ENCODE measurements at places on chromosomes 3 and 15. TPM values are rescaled to one million over a fixed set of nuclear protein-coding genes. Genes with fewer than 3 reads are reported as not detected.

- H3K27me3 ChIP-seq, result peaks cover 17% of the 10 kb centered on the region
- H3K27ac ChIP-seq, result no peak overlapping the region
- no peaks in the 10 kb centered on the region for H3K4me1 ChIP-seq
- peak; percentile 40 for DNase-seq
Observed at GRCh38 chr3:134029256-134029733, 430 bp downstream of the SLCO2A1 start.

Gene IGSF11
- 0.26 TPM for total RNA-seq

GRCh38 chr3:29281344-29282241 is 722 bp downstream of the RBMS3 start:
- peak; percentile 42 for DNase-seq
- H3K4me3 ChIP-seq, result peak overlapping the region; percentile 84
- H3K27me3 ChIP-seq, result no peaks in the 10 kb centered on the region
- H3K4me1 ChIP-seq, result peaks cover 11% of the 10 kb centered on the region
- peak overlapping the region; percentile 91 for H3K27ac ChIP-seq

GRCh38 chr3:172646439-172647015 is 64.3 kb downstream of the NCEH1 start:
- no peak overlapping the region for H3K27ac ChIP-seq
- peak; percentile 75 for DNase-seq
- no peak overlapping the region for H3K4me3 ChIP-seq
- no peaks in the 10 kb centered on the region for H3K27me3 ChIP-seq

- no peaks in the 10 kb centered on the region for H3K27me3 ChIP-seq
- no peak overlapping the region for H3K4me3 ChIP-seq
- H3K36me3 ChIP-seq, result no peaks in the 10 kb centered on the region
- peak; percentile 45 for DNase-seq
- no peaks in the 10 kb centered on the region for H3K4me1 ChIP-seq
Observed at GRCh38 chr3:38960953-38961622, 90.7 kb downstream of the SCN11A start.

DNA sequence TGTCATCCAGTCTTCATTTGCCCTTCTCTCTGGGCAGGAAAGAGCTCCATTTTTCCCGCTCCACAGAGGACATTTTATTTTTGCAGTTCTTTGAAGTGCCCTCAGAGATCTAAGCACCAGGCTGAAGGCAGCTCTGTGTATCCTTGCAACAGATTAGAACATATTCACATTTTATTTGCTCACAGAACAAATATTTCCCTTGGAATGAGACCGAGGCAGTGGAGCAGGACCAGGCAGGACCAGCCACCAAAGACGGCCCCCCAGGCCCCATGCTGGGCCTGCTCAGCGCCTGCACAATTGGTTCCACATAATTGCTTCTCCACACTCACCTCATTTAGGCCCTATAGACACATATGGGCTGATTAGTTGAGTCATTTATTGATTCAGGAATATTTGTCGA is 15.7 kb upstream of the ETV5 start:
- no peak overlapping the region for H3K27ac ChIP-seq
- H3K4me1 ChIP-seq, result no peaks in the 10 kb centered on the region
- no peak overlapping the region for H3K4me3 ChIP-seq
- H3K27me3 ChIP-seq, result no peaks in the 10 kb centered on the region
- DNase-seq, result no peak

- no peak overlapping the region for H3K27ac ChIP-seq
- no peak overlapping the region for H3K4me3 ChIP-seq
- H3K36me3 ChIP-seq, result no peaks in the 10 kb centered on the region
Observed at GRCh38 chr3:64319391-64319790, 94.1 kb upstream of the PRICKLE2 start.

Gene TGM4
- total RNA-seq, result not detected

Gene REC114
- total RNA-seq, result not detected

GRCh38 chr3:103829723-103830326 is 1395.0 kb downstream of the ZPLD1 start:
- no peaks in the 10 kb centered on the region for H3K4me1 ChIP-seq
- no peaks in the 10 kb centered on the region for H3K36me3 ChIP-seq
- no peak for DNase-seq
- H3K27ac ChIP-seq, result no peak overlapping the region

GRCh38 chr15:101013201-101013550 is 94.0 kb downstream of the LRRK1 start:
- H3K27me3 ChIP-seq, result no peaks in the 10 kb centered on the region
- no peak overlapping the region for H3K27ac ChIP-seq
- no peak for DNase-seq
- no peaks in the 10 kb centered on the region for H3K4me1 ChIP-seq

DNA sequence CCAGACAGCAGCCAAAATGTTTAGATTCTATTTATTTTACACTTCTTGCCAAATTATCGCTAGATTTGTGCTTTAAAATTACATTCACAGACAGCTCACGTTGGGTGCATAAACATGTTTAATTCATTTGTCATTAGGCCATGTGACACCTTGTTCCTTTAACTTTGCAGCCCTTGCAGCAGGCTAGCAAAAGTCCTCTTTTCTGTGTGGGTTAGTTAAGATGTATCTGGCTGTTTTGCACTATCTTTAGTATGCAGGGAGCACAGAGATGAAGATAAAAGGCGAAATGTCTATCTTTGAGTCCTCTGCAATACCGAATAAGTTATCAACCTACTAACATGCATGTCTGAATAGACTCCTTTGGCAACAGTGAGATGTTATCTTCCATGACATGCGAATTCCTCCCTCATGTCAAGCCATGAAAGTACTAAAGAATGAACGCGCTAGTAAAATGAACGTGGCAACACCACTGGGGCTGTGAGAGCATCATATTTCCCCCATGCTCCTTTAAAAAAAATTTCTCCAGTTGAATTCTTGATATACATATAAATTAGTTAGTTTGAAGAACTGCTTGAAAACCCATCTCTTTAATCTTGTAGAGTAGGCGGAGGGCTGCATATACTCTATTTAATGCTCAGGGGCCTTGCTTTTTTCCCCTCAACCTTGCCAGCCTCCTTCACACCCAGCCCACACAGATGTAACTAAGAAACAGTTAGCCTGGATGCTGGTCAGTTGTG is 620.4 kb upstream of the NR2F2 start:
- no peaks in the 10 kb centered on the region for H3K27me3 ChIP-seq
- H3K27ac ChIP-seq, result no peak overlapping the region
- H3K36me3 ChIP-seq, result no peaks in the 10 kb centered on the region
- DNase-seq, result no peak

- peaks cover 11% of the 10 kb centered on the region for H3K4me1 ChIP-seq
- no peak overlapping the region for H3K4me3 ChIP-seq
- no peak for DNase-seq
- peaks cover 13% of the 10 kb centered on the region for H3K36me3 ChIP-seq
Observed at GRCh38 chr3:45599984-45600650, 5.6 kb downstream of the LIMD1 start.

GRCh38 chr15:60626669-60627068 is 147.7 kb upstream of the ICE2 start:
- H3K4me1 ChIP-seq, result no peaks in the 10 kb centered on the region
- H3K36me3 ChIP-seq, result no peaks in the 10 kb centered on the region
- no peak overlapping the region for H3K27ac ChIP-seq
- H3K27me3 ChIP-seq, result no peaks in the 10 kb centered on the region
- no peak overlapping the region for H3K4me3 ChIP-seq

- no peak overlapping the region for H3K27ac ChIP-seq
- no peaks in the 10 kb centered on the region for H3K4me1 ChIP-seq
- no peaks in the 10 kb centered on the region for H3K36me3 ChIP-seq
- H3K4me3 ChIP-seq, result no peak overlapping the region
- H3K27me3 ChIP-seq, result no peaks in the 10 kb centered on the region
Observed at GRCh38 chr15:58405865-58406264, 25.9 kb upstream of the LIPC start.

GRCh38 chr3:52240059-52240885 is 1.3 kb upstream of the TWF2 start:
- no peaks in the 10 kb centered on the region for H3K36me3 ChIP-seq
- H3K27me3 ChIP-seq, result no peaks in the 10 kb centered on the region
- peak overlapping the region; percentile 83 for H3K27ac ChIP-seq
- peak overlapping the region; percentile 90 for H3K4me3 ChIP-seq

DNA sequence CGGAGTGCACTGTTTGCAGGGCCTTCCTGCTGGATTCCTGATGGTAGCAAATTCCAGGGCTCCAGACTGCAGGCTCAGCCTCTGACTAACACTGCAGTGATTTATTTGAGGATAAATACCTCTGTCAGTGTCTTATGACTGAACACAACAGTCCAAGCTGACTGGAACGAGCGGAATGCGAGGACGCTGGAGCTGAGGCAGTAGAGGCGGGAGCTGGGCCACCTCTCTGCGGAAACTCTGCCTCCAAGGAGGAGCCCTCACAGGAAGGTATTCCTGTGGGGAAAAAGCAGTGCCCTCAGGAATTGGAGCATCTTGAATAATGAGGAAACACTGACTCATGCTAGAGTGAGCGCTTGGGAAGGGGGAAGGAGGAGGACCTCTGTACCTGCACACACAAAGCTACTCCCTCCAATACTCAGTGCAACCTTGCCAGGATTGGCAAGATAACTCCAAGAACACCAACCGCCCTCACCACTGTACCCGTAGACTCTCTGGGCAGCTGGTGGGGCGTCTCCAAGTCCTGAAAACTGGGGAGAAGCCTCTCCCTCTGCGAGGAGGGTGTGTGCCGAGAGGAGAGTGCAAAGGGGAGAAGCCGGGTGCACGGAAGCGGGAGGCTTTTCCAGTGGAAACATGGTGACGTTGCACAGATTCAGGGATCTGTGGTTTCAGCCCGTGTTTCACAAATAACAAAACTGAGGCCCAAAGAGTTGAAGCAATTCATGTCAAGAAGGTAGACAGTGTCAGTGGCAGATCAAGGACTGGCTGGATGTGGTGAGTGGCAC is 43.0 kb downstream of the VGLL4 start:
- H3K4me1 ChIP-seq, result peaks cover 37% of the 10 kb centered on the region
- peak; percentile 100 for DNase-seq
- peaks cover 2% of the 10 kb centered on the region for H3K36me3 ChIP-seq
- H3K27me3 ChIP-seq, result no peaks in the 10 kb centered on the region

Gene OPA1
- total RNA-seq, result 63.9 TPM
